Neural crest cell (in vitro differentiated cells): ENCODE measurements at places on chromosomes 7 and 10.

GRCh38 chr7:920351-921070 is 34.0 kb downstream of the ADAP1 start:
- DNase-seq, result no peak

DNA sequence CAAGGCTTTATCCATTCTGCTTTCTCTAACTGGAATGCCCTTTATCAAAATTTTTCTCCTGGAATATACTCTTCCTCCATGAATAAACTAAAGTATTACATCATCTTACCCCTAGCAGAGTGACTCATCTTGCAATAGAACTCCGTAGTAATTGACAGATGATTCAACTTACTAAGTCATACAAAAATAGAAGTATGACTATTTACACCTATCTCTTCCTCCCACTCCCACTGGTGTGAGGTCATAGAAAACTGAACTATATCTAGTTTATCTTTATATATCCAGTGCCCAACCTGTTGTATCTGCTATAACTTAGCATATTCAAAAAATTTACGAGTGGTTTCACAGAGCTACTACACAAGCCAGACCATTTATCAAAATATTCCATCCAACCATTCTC is 26.1 kb downstream of the ABCB1 start:
- no peak for DNase-seq

DNA sequence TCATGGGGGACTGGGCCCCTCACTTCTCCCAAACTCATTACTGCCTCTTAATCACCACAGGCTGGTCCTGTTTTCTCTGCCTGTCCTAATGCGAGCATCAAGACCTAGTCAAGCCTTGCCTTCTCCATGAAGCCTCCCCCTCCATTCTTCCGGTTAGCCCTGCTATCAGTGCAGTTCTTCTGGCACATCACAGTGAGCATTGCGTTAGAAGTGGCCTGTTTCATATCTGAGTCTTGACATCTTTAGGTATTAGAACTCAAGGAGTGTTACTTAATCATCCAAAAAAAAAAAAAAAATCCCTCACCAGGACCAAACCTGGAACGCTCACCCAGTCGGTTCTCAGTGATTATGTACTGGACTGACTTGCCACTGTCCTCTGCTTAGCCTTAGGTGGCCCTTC is 17.4 kb downstream of the SNX10 start:
- DNase-seq, result no peak

DNA sequence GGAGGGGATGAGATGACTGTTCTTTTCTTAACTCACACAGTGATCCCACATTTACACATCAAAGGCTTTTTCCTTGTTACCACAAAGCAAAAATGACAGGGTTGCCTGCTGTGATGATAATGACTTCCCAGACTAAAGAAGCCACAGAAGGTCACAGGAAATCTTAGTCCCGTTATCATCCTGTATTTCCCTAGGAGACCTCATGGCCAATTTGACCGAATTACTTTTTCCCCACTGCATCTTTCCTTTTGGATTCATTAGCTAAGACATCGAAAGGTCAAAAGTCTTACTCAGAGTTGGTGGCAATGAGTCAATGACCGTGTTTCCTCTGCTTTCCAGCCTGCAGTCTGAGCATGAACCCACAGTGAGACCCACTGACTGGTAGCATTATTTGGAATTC is 130.1 kb upstream of the INHBA start:
- no peak for DNase-seq

DNA sequence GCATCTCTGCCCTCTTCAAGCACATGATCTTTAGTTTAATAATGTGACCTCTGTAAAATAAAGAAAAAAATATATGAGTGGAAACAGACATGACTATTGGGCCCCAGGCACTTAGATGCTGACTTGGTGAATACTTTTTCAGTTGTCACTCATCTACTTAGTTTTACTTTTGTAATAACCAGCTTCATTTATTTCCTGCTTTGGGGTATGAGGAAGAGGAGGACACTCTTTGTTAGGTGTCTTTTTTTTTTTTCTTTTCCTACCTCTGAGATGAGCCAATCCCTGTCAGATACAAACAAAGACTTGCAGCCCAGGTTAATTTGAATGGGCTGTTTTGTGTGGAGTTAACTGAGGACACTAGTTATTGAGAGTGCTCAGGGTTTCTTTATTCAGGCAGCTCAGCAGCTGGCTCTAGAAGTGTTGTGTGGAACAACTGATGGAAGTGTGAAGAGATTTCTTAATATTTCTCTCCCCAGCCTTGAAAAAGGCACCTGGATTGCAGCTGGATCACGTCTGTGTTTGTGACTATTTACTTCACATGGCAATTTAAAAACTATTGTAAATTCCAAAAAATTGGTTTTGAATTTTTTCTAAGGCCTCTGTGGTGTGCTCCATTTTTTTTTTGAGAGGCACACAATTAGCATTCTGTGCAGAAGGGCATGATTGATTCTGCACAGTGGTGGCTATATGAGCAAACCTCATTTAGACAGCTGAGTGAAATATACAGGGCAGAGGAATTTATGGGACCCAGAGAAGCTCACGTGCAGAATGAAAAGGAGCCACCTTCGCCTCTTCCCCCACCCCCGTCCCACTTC is 333.8 kb downstream of the LRMDA start:
- DNase-seq, result no peak

DNA sequence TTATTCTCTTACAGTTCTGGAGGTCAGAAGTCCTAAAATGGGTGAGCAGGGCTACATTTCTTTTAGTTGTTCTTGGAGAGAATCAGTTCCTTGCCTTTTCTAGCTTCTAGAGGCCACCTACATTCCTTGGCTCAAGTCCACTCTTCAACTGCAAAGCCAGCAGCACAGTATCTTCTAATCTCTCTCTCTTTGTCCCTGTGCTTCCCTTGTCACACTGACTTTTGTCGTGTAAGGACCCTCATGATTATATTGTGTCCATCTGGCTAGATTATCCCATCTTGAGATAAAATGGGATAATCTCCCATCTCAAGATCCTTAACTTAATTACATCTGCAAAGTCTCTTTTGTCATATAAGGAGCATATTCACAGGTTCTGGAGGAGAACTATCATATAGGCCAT is 359.0 kb downstream of the ADRA2A start:
- DNase-seq, result no peak

GRCh38 chr10:88660598-88660884 is 3.7 kb upstream of the LIPF start:
- DNase-seq, result no peak

GRCh38 chr10:12797471-12798262 is 203.8 kb downstream of the CCDC3 start:
- DNase-seq, result no peak

- DNase-seq, result no peak
Observed at GRCh38 chr7:156095908-156096539, 283.8 kb upstream of the SHH start.

GRCh38 chr7:47045207-47046051 is 536.5 kb downstream of the TNS3 start:
- DNase-seq, result peak; percentile 10

DNA sequence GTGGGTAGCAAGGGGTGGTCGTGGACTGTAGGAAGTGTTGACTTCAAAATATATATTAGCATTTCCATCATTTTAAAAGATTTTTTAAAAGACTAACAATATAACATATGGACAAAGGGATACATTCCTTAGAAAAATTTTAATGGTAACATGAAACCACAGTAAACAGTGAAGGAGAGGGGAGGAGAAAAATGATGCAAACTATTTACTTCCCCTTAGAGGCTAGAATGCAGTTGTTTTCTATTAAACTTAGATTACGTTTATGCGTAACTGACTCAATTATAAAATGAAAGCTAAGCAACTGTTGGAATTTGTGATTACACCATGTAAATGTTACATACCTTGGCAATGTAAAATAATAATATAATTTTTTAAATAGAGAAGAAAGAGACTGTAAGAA is 41.3 kb downstream of the CALD1 start:
- no peak for DNase-seq

GRCh38 chr10:132938472-132939339 is 3.7 kb downstream of the CFAP46 start:
- no peak for DNase-seq

- no peak for DNase-seq
Observed at GRCh38 chr10:24272374-24272773, 63.4 kb downstream of the KIAA1217 start.

DNA sequence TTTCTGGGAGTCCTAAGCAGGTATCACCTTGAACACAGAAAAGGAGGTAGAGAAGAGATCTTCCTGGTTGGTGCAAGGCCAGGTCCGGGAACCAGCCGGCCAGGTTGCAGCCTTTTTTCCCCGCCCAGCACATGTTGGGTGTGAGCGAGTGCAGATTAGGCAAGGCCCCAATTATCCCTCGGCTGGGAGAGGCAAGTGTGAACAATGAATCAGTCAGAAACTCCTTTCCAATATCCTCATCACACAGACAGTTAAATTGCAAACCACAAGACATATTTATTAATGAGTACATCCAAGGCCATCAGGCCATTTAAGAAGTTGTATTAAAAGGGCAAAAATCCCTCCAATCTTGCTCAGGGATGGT is 115.0 kb upstream of the AFAP1L2 start:
- DNase-seq, result no peak

DNA sequence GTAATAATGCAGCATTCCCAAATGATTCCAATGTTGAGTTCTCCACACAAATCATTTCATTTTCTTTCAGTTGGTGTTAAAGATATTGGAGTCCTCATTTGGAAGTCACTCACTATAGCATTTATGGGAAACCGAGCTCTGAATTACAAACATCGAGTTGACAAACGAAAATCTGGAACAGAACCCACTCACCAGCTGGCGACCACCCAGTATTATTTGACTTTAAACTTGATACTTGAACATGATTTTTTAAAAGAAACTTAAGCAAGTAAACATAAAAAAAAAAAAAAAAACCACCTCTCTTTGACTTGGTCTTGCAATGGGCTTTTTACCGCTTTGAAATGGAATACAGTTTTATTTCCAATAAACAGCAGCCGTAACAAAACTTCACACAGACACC is 576.6 kb upstream of the C7orf33 start:
- DNase-seq, result no peak

- no peak for DNase-seq
Observed at GRCh38 chr10:116216676-116217075, 56.3 kb downstream of the GFRA1 start.

DNA sequence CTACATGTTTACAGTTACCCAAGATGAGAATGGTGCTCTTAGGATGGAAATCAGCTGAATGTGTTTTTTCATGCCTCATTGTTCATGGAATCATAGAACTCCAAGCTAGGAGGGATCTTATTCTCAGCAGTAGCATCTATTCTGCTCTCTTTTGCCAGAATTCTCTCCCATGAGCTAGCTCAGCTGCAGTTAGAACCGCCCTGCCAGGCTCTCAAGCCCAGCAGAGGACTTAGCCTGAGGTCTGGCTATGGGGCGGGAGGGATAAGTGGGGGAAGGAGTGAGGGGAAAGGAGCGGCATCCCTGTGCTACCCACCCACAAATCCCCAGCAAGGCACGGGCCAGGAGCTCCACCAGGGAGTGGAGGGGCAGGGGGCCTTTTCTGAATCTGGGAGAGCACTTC is 120.7 kb upstream of the PLXNA4 start:
- DNase-seq, result no peak

DNA sequence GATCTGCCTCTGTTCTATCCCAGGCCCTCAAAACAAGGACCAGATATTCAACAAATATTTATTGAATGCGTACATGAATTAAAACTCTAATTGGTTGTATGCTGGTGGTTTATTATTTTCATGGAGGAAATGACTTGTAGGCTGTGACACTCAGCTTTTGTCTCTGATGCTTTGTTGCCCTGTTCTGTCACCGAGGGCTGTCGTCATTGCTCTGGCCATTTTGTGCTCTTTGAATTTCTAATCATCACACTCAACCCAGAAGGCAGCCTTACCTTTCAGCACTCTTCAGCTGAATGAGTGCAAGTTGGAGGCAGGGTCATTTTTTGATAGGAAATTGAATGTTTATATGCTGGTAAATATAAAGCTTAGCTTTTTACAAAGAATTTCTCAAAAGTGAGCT is 14.5 kb downstream of the SRGN start:
- DNase-seq, result no peak

- no peak for DNase-seq
Observed at GRCh38 chr7:22121702-22122474, 176.2 kb upstream of the CDCA7L start.

GRCh38 chr7:30867483-30867882 is 44.2 kb upstream of the AQP1 start:
- no peak for DNase-seq

DNA sequence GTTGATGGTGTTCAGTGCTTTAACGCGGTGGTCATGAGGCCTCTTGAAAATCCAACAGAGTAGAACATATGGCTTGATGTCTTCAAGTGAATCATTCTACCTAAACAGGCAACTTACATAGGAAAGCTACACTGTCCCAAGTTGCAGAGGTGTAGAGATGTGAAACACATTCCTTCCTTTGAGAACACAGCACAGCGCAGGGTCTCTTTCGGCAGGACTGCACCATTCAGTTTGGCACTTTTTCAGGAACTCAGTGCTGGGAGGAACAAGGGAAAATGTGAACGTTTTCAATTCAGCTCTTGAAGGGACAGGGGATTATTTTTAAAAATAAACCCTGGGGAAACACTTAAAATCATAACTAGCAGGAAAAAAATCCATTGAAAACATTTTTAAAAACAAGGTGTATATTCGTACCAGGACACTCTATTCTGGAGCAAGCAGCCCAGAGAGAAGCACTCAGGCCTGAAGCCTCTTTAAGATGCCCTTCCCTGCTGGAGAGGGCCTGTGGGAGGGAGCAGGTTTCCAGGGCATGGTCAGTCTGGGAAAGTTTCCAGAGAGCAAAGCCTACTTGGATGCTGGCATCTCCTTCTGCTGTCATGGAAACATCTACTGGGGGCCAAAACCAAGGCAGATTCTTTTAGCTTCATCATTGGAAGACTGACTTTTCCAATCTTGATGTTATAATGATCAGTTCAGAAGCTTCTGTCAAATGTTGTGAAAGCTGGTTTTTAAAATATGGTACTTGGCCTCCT is 60.4 kb upstream of the NPVF start:
- no peak for DNase-seq

GRCh38 chr10:70715853-70716795 is 43.8 kb downstream of the ADAMTS14 start:
- DNase-seq, result peak; percentile 11

DNA sequence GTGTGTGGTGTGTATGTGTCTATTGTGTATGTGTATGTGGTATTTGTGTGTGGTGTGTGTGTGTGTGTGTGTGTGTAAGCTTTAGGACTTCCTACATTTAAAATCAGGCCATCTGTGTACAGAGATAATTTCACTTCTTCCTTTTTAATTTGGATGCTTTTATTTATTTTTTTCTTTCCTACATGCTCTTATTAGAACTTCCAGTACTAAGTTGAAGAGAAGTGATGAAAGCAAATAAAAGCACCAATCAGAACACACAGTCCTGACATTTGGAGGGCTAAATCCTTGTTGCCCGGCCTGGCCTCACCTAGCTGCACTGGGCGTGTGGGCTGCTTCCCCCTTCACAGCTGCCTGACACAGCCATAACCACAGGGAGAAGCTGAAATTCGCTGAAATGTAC is 3.8 kb upstream of the MRC1 start:
- DNase-seq, result no peak

DNA sequence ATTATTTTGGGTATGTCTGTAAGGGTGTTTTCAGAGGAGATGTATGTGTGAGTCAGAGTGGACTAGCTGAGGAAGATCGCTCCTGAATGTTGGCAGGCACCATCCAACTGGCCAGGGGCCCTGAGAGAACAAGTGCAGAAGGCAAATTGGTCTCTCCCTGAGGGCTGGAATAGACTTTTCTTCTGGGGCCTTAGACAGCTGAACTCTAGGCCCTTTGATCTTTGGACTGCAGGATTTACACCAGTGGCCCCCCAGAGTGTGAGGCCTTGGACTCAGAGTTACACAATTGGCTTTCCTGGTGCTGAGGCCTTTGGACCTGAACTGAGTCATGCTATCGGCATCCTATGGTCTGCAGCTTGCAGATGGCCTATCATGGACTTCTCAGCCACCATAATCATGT is 217.2 kb downstream of the REEP3 start:
- no peak for DNase-seq

GRCh38 chr10:127998501-127999144 is 91.7 kb downstream of the PTPRE start:
- no peak for DNase-seq
